ENCODE measurements at places on chromosomes 6 and 20.

- no peak for DNase-seq
Observed at GRCh38 chr6:14321992-14322772, 204.6 kb downstream of the CD83 start.

- DNase-seq = no peak
Observed at GRCh38 chr6:79599725-79600259, 31.3 kb upstream of the SH3BGRL2 start.

- no peak for DNase-seq
Observed at GRCh38 chr6:123925842-123926399, 122.3 kb downstream of the NKAIN2 start.

- DNase-seq = no peak
Observed at GRCh38 chr20:21026951-21027350, 79.2 kb downstream of the LINC00237 start.

DNA sequence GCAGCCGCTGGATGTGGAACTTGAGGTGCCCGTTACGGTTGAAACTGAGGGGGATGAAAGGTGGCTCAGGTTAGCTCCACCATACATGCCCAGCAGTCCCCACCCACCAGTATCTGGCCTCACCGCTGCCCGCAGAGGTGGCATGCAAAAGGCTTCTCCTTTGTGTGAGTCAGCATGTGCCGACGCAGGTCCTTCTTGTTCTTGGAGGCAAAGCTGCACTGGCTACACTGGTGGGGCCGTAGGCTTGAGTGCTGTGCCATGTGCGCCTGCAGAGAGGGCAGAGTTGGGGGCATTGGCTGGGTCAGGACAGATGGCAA is 15.8 kb downstream of the PCIF1 start:
- DNase-seq = no peak

- DNase-seq = no peak
Observed at GRCh38 chr6:147201885-147202515, 2.2 kb upstream of the STXBP5 start.

DNA sequence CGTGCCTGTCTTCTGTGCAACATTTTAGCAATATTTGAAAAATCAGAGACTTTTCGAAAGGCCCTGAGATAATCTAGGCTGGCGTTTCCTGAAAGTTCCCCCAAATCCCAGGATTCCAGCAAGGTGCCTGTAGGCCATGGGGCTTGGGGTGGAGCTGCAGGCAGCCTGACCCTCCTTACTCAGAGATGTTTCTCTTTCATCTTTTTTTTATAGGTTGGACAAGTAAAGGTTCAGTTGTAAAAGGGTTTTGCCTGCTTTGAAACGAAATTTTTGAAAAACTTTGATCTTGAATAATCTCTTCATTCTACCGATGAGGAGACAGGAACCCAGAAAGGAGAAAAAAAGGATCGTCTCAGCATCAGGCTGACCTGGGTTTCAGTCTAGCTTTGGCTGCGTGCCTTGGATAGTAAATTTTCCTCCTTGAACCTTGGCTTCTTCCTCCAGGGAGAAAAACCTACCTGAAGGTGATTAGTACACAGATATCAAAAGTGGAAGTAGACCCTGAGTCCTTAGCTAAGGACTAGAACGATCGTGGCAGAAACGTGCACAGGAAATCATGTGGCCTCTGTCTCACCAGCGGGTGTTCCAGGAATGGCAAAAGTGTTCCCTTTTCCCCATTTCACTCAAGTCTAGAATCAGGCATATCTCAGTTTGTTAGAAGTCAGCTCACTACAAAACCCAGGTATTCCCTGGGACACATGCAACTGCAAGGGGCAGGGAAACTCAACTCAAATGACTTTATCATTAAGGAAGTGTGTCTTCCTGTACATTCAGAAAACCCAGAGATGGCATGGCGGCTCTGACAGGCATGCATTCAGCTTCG is 128.2 kb upstream of the PTPN1 start:
- peak; percentile 30 for DNase-seq

- DNase-seq = no peak
Observed at GRCh38 chr6:88823998-88824397, 139.4 kb downstream of the RNGTT start.

Data from CD4-positive, alpha-beta T cell treated with Interleukin-4 for 4 hours (primary cell).